Posterior vena cava (tissue), 2 donors: ENCODE measurements at places on chromosomes 4 and X.
A peak's percentile ranks its signal among the peaks of the same experiment; 100 is the strongest.

DNA sequence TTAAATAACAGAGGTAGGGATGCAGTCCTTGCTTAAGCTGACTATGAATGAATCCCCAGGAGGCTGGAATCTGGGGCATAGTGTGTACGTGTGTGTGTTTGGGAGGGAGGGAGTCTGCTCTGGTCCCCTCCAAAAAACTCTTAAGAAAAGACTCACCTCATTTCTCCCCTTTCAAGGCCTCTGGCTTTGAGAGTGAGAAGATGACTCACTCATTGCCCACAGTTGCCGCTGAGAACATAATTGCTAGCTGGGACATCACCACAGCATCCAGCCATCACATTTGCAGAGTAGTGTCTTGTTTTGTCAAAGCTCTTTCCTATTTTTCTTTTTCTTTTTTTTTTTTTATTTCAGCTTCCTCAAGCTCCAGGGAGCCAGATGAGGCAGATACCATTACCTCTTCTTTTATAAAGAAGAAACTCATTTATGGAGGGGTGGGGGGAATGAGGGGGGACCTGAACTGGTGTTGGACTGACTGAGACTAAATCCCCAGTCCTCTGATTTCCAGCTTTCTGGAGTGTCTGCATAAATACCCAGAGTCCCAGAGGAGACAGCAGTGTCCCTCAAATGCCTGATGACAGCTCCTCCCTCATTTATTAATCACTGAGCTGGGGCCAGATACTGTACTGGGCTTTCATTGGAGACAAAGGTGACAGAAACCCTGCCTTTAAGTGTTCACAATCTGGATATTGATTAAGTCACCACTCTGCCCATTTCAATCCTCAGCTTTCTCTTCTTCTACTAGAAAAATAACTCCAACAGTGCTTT, 61.9 kb upstream of the LAS1L start:
- DNase-seq, result peak; percentile 52

DNA sequence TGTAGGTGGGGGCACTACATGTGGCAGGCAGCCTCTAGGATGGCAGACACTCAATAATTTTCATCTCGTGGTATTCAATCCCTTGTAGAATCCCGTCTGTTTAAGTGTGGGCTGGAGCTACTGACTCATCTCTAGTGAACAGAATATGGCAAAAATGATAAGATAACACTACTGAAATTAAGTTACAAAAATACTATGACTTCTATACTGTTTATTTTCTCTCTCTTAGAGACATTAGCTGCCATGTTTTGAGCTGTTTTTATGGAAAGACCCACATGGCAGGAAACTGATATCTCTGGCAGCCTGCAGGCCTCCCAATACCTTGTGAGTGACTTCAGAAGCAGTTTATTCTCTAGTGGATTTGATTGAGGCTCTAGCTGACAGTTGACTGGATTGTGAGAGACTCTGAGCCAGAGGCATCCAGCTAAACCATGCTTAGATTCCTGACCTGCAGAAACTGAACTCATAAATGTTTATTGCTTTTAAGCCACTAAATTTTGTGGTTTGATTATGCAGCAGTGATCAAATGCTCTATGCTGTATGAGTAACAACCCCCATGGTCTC, 298.8 kb upstream of the CTSO start:
- DNase-seq, result no peak

DNA sequence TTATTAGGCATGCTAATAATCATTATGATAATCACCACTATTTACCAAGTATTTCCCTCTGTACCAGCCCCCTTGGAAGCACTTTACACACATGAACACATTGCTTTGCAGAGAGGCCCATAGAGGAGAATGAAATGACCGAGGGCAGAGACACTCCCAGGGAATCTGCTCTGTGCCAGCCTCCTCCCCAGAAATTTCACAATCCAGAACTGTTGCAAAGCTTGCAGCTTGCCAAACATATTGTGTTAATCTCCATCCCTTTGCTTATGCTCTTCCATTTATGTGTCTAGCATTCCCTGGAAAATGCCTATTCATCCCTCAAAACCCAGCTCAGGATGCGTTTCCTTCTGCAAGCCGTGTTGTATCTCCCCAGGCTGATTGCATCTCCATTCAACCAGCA, 37.8 kb downstream of the CYTL1 start:
- peak; percentile 76 for DNase-seq

- DNase-seq, result no peak
These were observed 3.4 kb upstream of the ARR3 start for GRCh38 chrX:70264784-70265183.

DNA sequence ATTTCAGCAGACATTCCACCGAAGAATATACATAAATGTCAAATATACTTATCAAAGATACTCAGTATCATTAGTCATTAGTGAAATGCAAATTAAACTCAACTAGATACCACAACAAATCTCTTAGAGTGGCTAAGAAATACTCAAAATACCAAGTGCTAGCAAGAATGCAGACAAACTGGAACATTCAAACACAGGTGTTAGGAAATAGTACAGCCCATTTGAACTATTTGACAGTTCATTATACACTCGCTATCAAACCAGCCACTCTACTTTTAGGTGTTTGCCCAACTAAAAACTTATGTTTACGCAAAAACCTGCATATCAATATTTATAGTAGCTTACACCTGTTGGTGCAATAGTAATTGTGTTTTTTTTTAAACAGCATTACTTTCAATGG, 8.8 kb downstream of the ADAM29 start:
- DNase-seq, result no peak

- no peak for DNase-seq
These were observed 2.7 kb upstream of the PHKA1 start for GRCh38 chrX:72716766-72717165.

DNA sequence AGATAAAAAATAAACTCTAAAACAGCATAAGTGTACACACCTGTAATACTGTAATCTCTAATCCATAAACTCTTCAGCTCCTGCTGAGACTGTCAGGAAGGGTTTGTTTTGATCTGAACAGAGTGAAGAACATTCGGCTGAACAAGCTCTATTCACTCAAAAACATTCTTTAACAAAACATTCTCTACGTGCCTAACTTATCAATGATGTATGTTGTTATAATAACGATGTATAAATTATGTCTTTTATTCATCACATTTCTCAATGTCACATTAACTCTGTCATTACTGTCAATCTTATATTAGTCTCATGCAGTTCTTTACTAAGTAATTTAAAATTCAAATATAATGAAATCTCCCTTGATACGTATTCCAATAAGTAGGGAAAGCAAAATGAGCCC, 280.6 kb downstream of the FSTL5 start:
- DNase-seq, result no peak

GRCh38 chr4:114349543-114350175, 248.9 kb upstream of the UGT8 start:
- no peak for DNase-seq

GRCh38 chr4:188295899-188296298, 156.7 kb downstream of the TRIML1 start:
- no peak for DNase-seq

DNA sequence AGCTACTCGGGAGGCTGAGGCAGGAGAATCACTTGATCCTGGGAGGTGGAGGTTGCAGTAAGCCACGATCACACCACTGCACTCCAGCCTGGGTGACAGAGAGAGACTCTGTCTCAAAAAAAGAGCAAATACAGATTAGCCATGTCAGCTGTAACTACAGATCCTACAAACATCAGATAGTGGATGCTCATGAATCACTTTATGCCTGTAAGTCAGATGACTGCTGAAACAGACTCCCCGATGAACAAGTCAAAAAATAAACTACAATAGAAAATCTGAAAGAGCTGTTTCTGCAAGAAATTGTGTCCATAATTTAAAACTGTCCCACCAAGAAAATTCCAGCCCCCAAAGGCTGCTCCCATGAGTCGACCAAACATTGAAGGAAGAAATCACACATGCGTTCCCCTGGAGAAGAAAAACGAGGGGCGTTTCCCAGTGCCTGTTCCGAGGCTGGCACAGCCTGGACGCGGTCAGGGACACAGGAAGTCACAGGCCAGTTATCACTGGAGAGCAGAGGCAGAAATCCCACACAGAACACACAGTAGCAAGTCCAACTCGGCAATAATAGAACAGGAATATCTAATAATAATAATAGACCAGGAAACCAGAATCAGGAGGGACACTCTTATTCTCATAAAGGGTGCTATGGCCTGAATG, 30.0 kb upstream of the GTPBP6 start:
- peak; percentile 37 for DNase-seq

DNA sequence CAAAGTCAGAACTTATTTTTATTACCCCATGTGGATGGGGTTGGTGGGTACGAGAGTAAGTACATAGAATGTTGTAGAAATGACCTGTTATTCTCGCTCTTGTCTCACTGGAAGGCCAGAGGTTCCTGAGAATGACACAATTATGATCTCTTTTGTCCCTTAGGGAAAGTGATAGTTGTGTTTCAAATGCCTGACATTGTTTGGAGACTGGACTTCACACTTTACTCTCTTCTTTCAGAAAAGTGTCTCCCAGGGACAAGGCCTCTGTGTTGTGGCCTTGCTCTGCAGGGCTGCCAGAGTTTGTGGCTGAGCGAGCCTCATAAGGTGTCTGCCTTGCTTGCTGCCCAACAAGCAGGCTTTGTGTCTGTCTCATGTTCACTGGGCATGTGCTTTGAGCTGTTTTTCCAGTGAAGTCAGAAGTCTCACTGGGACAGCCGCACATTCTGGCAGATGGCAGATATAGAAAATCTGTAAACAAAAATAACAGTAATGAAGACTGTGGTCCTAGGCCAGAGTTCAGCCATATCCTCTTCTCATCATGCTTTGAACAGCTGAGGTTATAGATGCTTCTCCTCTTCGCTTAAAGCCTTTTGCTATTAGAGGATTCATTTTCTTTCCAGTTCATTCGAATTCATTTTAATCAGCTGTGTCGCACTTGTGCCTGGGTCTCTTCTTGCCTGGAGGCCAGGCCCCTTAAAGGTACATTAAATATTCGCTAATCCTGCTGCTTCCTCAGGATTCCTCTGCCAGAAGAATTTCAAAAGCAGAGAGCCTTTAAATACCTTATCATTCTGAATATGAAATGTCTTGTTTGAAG, 14.4 kb downstream of the PPEF1 start:
- no peak for DNase-seq

DNA sequence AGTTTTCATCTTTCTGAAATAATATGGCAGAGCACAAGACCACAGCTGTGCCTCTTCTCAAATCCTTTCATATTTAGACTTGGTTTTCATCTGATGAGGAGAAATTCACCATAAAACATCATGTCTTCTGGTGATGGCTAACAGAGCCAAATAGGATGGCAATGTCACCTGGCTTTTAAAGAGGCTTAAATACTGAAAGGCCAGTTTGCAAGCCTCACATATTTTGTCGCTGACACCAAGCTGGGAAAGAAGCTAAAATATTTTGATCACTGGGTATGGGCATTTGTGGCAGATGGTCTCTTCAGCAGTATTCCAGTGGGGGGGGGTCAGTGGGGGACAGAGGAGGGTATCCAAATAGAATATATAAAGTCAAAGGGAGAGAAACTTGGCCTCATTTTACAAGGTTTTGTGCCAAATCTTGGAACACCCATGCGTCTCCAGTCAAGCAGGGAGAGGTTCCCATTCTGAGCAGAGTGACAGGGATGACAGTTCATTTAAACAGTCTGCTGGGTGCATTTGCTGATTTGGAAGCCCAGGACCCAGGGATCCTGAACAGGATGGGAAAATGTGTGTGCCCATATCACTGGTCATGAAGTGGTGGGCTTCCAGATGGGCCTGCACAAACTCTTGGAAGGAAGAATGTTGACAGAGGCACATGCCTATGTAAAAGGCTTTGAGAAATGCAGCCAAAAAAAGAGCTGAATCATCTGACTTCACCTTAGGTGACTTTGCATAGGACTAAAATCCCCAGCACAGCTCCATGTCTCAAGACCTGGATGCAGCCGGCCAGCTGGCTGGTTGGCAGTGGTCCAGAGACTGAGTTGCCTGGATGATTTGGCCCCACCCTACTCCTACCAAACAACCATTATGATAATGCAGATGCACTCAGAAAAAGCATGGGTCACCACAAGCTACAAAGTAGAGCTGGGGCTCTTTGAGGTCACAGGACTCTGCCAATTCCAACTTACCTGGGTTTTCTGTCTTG, 484.4 kb upstream of the NR3C2 start:
- DNase-seq, result no peak

- DNase-seq, result no peak
These were observed 49.1 kb downstream of the MID1 start for GRCh38 chrX:10571260-10571659.
